Tibial artery (tissue), 4 donors: ENCODE measurements at places on chromosomes 3 and 15.

GRCh38 chr3:33057320-33058298, 39.3 kb downstream of the GLB1 start:
- no peak for DNase-seq

DNA sequence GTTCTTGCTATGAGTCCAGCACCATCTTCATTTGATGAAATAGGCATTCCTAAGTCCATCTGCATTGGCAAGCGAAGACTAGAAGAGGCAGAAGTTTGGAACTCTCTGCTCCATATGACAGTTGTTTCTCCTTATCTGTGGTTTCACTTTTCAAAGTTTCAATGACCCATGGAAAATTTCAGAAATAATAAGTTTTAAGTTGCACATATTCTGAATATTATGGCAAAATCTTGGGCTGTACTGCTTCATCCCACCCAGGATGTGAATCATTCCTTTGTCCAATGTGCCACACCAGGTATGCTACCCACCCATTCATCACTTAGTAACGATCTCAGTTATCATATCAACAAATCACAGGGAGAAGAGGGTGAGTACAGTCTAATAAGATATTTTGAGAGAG, 647.9 kb downstream of the GRM7 start:
- no peak for DNase-seq

- no peak for DNase-seq
Observed at GRCh38 chr3:149703466-149703865, 45.6 kb upstream of the WWTR1 start.

DNA sequence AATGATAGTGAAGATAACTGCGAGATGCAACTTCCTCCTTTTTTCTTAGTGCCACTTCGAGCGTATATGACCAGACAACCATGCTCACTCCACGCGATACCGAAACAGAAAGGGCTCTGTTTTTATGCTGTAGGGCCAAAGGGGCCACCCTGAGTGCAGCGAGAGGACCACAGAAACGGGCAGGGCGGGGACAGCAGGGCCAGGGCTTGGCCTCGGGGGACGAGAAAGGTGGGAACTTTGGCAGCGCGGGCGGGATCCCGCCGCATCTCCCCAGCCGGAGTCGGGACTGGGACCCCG, 483 bp downstream of the VPS13C start:
- DNase-seq = peak; percentile 68

DNA sequence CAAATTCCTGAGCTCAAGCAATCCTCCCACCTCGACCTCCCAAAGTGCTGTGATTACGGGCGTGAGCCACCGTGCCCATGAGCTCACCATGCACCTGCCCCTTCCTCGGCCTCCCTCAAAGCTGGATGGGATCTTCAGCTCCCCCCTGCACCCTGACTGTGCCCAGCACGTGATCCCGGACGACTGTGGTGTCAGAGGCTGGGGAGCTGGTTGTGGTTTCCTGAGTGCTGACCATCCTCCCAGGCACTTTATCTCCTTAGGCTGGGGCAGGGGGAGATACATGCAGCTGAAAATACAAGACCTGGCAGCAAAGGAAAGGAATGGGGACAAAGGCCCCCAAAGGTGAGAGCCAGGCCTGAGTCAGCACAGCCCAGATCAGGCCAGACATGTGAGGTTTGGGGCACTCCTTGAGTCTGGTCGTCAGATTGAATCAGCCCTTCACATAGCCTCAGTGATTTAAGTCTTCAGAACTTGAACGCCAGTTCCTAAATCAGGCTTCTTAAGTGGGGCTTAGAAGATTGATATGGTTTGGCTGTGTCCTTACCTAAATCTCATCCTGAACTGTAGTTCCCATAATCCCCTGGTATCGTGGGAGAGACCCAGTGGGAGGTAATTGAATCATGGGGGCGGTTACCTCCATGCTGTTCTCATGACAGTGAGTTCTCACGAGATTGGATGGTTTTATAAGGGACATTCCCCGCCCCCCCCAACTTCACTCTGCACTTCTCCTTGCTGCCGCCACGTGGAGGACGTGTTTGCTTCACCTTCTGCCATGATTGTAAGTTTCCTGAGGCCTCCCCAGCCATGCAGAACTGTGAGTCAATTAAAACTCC, 35.8 kb downstream of the PRKCD start:
- no peak for DNase-seq

DNA sequence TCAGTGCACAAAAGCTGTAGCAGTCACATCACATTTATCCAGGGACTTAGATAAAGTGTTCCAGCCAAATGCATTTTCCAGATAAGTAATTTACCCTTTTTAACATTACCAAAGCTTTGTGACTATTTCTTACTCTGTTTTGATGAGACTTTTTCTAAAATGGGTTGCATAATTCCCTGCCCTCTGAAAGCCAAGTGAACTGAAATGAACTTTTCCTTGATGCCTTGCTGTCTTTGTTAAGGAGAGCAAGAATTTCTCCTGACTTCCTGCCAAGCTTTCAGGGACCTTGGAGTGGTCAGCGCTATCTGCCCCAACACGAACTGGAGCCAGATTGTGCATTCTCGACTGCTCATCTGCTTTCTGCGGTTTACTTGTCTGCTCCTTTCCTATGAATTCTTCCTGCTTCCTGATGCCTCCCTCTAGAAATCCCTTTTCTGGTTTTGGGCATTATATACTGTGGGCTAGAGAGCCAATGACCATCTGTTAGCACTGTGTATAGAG, 34.8 kb downstream of the EIF4E3 start:
- no peak for DNase-seq

DNA sequence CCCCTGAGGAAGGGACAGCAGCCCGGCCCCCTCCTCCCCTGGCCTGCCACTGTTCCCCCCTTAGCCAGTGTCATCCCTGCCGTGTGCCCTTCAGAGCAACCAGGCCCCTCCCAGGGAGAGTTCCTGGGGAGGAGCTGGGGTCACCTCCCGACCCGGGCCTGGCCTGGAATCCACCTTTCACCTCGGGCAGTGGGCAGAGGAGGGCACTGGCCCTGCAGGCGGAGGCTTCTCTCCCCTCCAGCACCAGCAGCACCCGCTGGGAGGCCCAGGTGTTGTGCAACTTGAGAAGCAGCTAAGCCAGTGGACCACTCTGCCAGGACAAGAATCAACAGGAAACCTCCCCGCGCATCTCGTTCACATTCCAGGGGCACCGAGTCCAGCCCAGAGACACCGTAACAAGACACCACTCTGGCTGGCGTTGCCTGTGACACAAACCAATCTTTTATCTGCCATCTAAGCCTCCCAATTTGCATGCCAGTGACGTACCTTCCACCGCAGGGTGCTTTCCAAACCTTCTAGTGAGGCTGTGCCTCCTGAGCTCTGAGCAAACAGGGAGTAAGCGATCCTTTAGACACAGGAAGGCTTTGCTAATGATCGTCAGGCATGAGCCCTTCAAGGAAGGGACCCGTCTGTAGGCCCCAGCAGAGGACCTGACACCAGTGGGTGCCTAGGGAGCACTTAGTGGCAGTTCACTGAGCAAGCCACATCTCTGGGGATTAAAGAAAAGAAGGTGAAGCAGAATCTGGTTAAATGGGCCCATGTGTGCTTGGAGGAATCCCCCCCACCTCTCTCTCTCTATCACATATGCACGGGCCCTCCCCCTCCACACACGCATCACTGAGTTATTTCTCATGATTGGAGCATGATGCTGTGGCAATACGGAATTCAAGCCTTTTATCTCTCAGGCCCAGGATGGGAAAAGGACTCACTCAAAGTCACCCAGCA, 98.9 kb upstream of the TLE3 start:
- DNase-seq = peak; percentile 88

DNA sequence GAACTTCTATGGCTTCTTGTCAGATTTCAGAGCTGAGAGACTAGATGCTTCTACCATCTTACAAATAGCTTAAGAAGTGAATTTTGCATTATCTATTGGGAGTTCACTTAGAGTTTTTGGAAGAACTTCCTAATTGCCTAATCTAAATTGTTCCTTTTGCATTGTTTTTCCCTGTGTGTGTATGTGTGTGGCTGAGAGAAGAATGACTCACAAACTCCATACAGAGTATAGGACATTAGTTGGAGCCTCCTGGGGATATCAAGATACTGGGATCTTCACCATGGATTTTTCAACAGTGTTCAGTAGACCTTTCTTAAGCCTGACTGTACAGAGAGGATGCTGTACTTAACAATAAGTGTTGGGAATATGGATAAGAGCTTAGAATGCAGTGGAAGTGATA, 10.9 kb downstream of the TLNRD1 start:
- DNase-seq = no peak

- DNase-seq = no peak
Observed at GRCh38 chr3:53495146-53495519, 722 bp downstream of the CACNA1D start.
